ENCODE measurements at places on chromosomes 11 and 22.

DNA sequence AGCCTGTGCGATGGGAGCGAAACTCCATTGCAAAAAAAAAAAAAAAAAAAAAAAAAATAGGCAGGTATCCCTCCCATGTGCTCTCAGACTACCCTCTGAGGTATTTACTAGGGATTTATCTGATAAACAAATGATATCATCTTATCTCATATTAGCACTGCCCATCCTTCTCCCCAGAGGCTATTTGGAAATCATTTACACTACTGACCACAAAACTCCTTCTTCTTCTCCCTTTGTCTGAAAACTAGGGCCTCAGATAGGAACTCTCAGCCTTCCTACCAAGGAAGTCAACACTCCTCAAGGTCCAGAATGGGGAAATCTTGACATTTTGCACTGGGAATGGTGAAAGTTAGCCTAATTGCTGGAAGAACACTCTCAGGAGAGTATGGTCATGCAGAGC is 46.4 kb downstream of the LARGE2 start:
- DNase-seq = no peak

- peak; percentile 26 for DNase-seq
Observed at GRCh38 chr11:125941619-125942611, 3.9 kb upstream of the VSIG10L2 start.

DNA sequence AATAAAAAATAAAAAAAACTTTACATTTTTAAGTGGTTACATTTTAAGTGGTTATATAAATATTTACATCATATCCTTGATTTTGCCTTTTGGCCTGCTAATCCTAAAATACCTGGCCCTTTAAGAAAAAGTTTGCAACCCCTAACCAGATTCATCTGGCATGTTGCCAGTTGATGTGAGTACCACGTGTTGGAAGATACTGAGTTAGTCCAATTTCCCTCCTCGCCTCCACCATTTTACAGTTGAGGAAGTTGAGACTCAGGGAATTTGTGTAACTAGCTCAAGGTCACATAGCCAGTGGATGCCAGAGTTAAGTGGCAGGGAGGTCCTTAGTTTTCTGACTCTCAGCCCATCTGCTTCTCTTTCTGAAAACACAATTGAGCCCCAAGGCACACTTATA is 5.1 kb downstream of the ELF5 start:
- no peak for DNase-seq

GRCh38 chr22:46148816-46149511 is 1.4 kb upstream of the PPARA start:
- no peak for DNase-seq

- DNase-seq = no peak
Observed at GRCh38 chr11:119450590-119451326, 27.8 kb upstream of the THY1 start.

GRCh38 chr11:66279092-66279734 is 1.2 kb downstream of the CNIH2 start:
- DNase-seq = no peak

- no peak for DNase-seq
Observed at GRCh38 chr11:132358573-132358953, 988.1 kb downstream of the NTM start.

GRCh38 chr11:118068206-118068944 is 8.5 kb upstream of the TMPRSS4 start:
- DNase-seq = no peak

DNA sequence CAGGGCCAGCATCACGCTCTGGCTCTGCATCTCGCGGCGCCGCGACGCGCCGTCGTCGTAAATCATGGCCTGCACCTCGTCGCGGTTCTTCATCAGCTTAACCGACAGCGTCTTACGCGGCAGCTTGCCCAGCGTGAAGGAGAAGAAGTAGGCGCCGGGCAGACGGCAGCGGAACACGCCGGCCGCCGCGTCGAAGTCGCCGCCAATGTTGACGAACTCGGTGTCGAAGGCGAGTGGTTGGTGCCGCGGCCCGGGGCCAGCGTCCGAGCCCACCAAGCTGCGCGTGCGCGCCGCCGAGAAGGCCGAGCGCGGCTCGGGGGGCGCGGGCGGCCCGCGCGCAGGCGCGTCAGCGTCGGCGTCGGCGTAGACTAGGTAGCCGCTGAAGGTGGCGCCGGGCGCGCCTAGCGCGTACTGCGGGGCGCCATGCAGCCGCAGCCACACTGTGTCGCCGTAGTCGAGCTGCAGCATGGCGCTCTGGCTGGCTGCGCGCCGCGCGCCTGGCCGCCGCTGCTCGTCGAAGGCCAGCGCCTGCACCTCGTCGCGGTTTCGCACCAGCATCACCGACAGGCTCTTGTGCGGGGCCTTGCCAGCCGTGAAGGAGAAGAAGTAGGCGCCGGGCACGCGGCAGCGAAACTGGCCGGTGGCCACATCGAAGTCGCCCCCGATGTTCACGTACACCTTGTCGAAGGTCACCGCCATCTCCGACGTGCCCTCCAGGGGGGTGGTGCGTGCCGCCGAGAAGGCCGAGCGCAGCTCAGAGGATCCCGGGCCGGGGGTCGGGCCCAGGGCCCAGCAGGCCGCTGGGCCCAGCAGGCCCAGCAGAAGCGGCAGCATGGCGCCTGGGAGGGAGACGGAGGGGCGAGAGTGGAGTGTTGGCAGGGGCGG is 3.7 kb downstream of the FAM180B start:
- DNase-seq = no peak

DNA sequence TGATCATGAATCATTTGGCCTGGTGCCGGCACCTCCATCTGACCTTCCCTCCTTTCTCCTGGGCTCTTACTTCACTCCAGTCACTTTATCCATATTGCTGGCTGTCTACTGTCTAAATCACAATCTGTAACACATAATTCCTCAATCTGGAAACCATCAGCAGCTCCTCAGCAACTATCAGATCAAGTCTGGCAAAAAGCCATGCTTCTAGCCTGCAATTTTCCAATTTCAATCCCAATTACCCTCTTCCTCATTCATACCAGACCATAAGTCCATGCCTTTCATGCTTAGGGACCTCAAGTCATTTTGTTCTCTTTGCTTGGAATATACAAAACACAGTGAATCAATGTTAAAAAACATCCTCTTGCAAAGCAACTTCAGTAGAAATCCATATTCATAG is 882.8 kb upstream of the ANO3 start:
- DNase-seq = no peak

GRCh38 chr11:1623716-1624115 is 1.8 kb upstream of the KRTAP5-4 start:
- DNase-seq = no peak

DNA sequence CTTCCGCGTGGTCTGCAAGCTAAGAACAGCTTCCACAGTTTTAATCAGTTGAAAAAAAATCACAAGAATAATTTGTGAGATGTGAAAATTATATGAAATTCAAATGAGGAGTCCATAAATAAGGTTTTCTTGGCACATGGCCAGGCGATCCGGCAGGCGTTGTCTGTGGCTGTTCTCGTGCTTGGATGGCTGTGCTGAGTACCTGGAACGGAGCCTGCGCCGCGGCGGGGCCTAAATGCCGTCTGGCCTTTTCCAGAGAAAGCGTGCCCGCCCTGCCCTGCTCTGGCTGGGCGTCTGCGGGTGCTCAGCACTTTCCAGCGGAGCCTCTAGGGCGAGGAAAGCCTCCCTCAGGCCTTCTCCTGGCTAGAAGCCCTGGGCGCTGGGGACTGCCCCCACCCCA is 41.8 kb downstream of the OSBPL5 start:
- no peak for DNase-seq

DNA sequence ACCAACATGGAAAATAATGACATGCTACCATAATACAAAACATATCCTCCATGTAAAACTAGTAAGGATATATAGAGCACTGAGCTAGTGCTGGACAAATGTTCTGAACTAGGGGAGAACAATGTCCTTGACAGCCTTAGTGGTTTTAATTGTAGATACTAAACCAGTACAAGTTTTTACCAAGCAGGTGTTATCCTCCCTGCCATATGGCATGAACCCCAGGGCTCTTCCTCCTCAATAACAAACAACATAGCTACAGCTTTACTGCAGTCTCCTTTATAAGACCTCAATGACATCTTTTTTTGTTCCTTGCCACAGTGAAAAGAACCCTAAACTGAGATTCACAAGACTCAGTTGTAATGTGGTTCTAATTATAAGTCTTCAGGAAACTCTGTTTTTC is 70.2 kb upstream of the GDPD4 start:
- no peak for DNase-seq

DNA sequence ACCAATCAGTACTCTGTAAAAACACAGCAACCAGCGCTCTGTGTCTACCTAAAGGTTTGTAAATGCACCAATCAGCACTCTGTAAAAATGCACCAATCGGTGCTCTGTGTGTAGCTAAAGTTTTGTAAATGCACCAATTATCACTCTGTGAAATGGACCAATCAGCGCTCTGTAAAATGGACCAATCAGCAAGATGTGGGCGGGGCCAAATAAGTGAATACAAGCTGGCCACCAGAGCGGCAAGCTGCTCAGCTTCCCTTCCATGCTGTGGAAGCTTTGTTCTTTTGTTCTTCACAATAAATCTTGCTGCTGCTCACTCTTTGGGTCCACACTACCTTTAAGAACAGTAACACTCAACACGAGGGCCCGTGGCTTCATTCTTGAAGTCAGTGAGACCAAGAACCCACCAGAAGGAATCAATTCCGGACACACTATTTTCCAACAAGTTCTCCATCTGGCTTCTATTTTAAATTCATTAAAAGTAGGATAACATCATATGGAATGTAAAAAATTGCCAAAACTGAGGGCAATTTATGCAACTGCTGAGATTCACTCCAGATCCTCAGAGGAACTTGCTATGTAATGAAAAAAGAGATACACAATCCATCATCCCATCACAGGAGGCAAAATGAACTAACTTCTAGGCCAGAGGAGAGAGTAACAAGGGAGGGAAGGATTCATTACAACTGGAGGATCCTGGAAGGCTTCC is 3.1 kb upstream of the PANX1 start:
- no peak for DNase-seq

DNA sequence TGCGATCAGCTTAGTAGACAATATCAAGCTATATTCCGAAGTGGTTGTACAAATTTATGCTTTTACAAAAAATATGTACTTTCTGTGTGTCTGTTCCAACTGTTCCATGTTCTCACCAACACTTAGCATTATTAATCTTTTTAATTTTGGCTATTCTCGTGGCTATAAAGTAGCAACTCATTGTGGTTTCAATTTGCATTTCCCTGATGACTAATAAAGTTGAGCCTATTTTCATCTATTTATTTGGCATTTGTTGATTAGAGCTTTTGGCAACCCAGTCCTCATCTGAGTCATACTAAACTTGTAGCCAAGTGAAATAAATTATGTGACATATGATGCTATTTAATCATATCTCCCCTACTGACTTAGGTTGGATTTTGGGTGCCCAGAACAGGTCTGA is 115.9 kb downstream of the FBXO7 start:
- no peak for DNase-seq

GRCh38 chr11:34654483-34655334 is 33.8 kb downstream of the EHF start:
- DNase-seq = no peak

GRCh38 chr22:22111267-22111751 is 128.7 kb upstream of the TOP3B start:
- no peak for DNase-seq

DNA sequence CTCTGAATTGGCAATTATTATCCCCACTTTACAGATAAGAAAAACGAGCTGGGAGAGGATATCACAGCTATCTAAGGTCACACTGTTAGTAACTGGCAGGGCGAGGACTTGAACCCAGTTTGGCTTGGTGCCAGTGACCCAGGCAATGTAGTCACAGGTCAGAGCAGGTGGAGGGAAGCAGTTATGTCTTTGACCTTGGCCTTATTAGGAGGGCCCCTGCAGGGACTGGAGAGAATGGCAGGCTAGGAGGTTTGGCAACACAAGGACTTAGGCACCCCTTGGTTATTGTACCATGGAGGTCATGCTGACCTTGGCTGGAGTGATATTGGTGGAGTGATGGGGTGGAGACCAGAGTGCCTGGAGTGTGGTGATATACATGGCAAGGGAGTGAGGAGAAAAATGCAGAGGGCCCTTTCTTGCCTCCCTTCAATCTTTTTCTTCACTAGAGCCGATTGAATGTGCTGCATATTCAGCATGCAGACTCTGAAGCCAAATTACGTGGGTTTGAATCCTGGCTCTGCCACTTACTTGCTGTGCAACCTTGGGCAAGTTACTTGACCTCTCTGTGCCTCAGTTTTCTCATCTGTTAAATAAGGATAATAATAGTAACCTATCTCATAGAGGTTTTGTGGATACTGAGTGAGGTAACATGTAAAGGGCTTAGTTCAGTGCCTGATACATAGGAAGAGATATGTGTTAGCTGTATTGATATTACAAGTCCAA is 92.7 kb upstream of the TBCEL start:
- no peak for DNase-seq

DNA sequence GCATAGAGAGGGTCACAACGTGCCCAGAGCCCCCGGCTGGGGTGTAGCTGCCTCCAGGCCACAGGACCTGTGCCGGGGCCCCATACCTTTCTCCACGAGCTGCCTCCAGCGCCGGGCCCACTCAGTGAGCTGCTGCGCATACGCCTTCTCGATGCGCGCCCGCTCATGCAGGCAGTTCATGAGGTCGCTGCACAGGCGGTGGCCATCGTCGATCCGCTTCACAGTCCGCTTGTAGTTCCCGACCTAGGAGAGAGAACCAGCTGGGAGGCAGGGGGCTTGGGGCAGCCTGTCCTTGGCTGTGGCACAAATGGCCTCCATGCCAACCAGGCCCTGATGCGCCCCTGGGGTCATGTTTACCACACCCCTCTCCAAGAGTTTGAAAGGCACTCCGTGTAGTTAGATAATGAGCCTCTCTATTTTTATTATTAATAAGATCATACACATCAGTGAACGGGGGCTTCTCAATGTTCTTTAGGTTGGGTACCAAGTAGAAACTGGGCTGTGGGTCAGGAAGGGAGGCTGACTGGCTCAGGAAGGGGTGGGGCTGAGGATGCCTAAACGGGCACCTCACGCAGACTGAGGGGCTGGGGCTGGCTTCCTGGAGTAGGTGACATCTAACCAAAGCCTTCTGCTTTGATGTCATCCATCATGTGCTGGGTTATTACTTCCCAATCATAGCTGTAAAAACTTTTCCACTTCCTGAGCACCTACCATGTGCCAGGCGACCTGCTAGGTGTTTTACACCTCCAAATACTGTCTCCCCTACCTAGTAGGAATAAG is 36.5 kb upstream of the ARFGAP3 start:
- DNase-seq = no peak

DNA sequence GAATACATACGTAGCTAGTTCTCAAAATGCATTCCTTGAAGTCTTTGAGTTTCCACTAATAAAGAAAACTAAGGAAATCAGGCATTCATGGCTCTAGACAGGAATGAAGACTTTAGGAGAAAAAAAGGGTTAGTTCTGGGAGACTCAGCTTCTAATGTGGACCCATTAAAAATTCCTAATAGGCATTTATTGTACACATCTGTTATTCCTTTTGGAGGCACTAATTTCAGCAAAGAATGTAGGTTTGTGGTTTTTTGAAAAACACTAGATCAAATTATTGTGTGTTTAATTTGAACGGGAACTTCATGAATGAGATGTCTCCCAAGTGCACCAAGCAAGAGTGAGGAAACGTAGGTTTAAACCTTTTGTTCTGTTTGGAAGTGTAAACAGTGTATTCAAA is 42.7 kb downstream of the PARVA start:
- DNase-seq = no peak
